Transverse colon (tissue), 4 donors: ENCODE measurements at places on chromosomes 3 and 15. TPM values are rescaled to one million over a fixed set of nuclear protein-coding genes. Genes with fewer than 3 reads are reported as not detected.

Gene SLC28A2
- 2.5 TPM for total RNA-seq

GRCh38 chr3:51391566-51392354 is 675 bp downstream of the RBM15B start:
- peak; percentile 31 for DNase-seq

Gene HHLA2
- total RNA-seq = 26.7 TPM

DNA sequence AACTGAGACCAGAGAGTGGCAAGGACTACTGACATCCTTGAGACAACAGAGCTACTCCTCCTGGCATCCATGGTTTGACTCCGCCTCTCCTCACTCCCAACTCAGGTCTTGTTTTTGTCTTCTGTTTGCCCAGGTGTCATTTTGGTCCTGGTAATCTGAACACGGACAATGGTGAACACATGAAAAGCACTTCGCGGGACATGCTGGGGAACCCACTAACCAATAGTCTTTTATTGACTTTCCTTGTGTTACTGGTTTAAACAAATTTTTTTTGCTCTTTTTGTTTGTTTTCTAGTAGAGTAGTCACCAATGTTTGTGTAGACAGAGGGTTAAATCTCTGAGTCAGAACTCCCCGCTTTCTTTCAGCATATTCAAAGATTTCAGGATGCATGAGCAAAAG is 38.4 kb downstream of the LARP6 start:
- DNase-seq = no peak

Gene PDHB
- total RNA-seq = 48.6 TPM

- no peak for DNase-seq
Observed at GRCh38 chr15:101169495-101170071, 82.3 kb downstream of the CHSY1 start.

GRCh38 chr3:171193693-171194092 is 167.2 kb upstream of the SLC2A2 start:
- DNase-seq = no peak

Gene OXSR1
- 35.9 TPM for total RNA-seq

GRCh38 chr15:64547275-64547674 is 86.9 kb downstream of the ZNF609 start:
- no peak for DNase-seq

Gene HESX1
- total RNA-seq = not detected
